Memory B cell (primary cell): ENCODE measurements at places on chromosomes 4 and X.

DNA sequence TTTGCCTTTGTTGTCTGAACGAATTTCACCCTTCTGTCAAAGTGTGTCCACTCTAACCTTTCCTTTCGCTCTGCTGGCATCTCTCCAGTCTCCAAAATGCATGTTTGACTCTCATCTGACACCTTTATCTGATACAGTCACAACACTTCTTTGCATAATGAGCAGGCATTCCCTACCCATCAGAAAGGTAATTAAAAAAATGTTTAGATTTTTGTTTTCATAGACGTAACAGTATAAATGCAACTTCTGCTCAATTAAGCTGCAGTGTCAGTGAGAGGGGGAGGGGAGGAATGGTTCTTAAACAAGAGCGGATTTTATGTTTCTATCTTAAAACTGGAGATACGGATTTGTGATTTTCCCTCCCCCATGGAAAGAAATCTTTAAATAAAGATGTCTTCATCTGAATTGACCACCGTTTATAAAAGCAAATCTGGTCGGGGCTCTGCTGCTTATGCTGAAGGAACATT lies 70.2 kb downstream of the CXXC4 start:
- H3K27ac ChIP-seq, result no peak overlapping the region
- H3K36me3 ChIP-seq, result no peaks in the 10 kb centered on the region
- DNase-seq, result no peak
- H3K4me1 ChIP-seq, result no peaks in the 10 kb centered on the region
- H3K27me3 ChIP-seq, result no peaks in the 10 kb centered on the region

DNA sequence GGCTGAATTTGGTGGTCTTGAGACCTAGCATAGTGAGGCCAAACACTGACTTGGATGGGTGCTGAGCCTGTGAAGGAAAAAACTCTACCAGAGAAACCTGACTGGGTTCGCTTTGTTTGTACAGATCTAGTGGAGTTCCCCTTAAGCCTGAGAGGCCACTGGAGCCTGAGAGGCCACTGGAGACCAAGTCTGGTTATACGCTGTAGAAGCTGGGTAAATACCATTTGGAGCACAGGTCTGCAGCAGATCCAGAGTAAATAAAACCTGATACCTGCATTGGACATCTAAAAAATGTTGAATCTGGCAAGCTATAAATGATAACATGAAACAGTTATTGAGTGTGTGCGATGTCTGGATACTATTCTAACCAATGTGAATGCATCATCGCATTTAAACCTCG lies 104.3 kb upstream of the IGSF1 start:
- no peaks in the 10 kb centered on the region for H3K36me3 ChIP-seq
- no peaks in the 10 kb centered on the region for H3K27me3 ChIP-seq
- no peak for DNase-seq
- no peaks in the 10 kb centered on the region for H3K4me1 ChIP-seq
- H3K27ac ChIP-seq, result no peak overlapping the region

- H3K27ac ChIP-seq, result no peak overlapping the region
- H3K36me3 ChIP-seq, result peaks cover 1% of the 10 kb centered on the region
- no peak overlapping the region for H3K4me3 ChIP-seq
- H3K4me1 ChIP-seq, result no peaks in the 10 kb centered on the region
- no peak for DNase-seq
These were observed 52.6 kb downstream of the SGMS2 start for GRCh38 chr4:107877361-107877760.

GRCh38 chrX:29876733-29877132 lies 338.6 kb upstream of the MAGEB2 start:
- H3K27me3 ChIP-seq, result no peaks in the 10 kb centered on the region
- H3K36me3 ChIP-seq, result no peaks in the 10 kb centered on the region
- DNase-seq, result no peak
- H3K27ac ChIP-seq, result no peak overlapping the region
- H3K4me3 ChIP-seq, result no peak overlapping the region
- no peaks in the 10 kb centered on the region for H3K4me1 ChIP-seq

DNA sequence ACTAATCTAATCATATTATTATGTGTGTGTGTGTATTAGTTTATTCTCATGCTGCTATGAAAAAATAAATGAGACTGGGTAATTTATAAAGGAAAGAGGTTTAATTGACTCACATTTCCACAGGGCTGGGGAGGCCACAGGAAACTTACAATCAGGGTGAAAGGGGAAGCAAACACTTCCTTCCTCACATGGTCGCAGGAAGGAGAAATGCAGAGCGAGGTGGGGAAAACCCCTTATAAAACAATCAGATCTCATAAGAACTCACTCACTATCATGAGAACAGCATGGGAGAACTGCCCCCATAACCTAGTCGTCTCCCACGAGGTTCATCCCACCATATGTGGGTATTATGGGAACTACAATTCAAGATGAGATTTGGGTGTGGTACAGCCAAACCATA lies 190.9 kb upstream of the TAPT1 start:
- H3K36me3 ChIP-seq, result no peaks in the 10 kb centered on the region
- no peaks in the 10 kb centered on the region for H3K4me1 ChIP-seq
- no peak for DNase-seq
- peaks cover 2% of the 10 kb centered on the region for H3K27me3 ChIP-seq

DNA sequence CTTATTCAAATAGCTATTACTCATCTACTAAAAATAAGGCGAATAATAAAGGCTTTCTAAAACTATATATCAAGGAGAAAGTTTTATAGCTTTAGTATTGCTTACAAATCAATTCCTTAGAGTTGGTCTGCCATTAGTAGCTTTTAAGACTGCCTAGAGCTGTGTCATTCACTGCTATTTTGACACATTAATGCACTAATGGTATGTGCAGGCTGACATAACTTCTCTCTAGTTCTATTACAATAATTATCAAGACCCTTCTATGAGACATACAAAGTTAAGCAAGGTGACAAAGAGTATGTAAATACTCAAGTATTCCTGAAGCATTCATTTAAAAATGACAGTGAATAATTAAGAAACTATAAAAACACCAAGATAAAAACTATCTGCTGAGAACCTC lies 625.3 kb downstream of the STPG2 start:
- no peak overlapping the region for H3K4me3 ChIP-seq
- H3K27me3 ChIP-seq, result no peaks in the 10 kb centered on the region
- no peaks in the 10 kb centered on the region for H3K4me1 ChIP-seq
- H3K27ac ChIP-seq, result no peak overlapping the region
- no peaks in the 10 kb centered on the region for H3K36me3 ChIP-seq

GRCh38 chr4:187415231-187415630 lies 580.3 kb upstream of the ZFP42 start:
- no peak for DNase-seq
- no peaks in the 10 kb centered on the region for H3K27me3 ChIP-seq
- no peaks in the 10 kb centered on the region for H3K36me3 ChIP-seq
- no peak overlapping the region for H3K27ac ChIP-seq

DNA sequence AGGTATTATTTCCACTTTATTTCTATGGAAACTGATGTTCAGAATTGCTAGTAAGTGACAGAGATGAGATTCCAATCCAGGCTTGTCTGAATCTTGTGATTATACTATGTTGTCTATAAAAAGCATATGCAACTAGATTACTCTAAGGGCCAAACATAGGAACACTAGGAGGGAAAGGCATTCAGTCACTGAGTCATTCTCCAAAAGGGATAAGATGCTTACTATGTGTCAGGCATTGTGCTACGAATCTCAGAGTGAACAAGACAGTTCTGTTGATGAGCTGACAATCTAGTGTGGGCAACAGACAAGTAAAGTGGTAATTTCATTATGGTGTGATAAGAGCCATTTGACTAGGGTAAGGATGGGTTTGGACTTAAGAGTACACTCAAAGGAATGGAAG lies 77.2 kb downstream of the RASL11B start:
- no peak overlapping the region for H3K4me3 ChIP-seq
- peaks cover 15% of the 10 kb centered on the region for H3K36me3 ChIP-seq
- no peak overlapping the region for H3K27ac ChIP-seq
- no peak for DNase-seq

GRCh38 chr4:182143822-182144625 lies 99.2 kb upstream of the TENM3 start:
- peak overlapping the region; percentile 63 for H3K4me3 ChIP-seq
- H3K27me3 ChIP-seq, result peaks cover 15% of the 10 kb centered on the region
- H3K36me3 ChIP-seq, result no peaks in the 10 kb centered on the region

GRCh38 chrX:150577174-150577573 lies 8.8 kb downstream of the MTM1 start:
- H3K4me3 ChIP-seq, result no peak overlapping the region
- DNase-seq, result no peak
- no peak overlapping the region for H3K27ac ChIP-seq
- H3K4me1 ChIP-seq, result peaks cover 41% of the 10 kb centered on the region
- peaks cover 4% of the 10 kb centered on the region for H3K36me3 ChIP-seq

DNA sequence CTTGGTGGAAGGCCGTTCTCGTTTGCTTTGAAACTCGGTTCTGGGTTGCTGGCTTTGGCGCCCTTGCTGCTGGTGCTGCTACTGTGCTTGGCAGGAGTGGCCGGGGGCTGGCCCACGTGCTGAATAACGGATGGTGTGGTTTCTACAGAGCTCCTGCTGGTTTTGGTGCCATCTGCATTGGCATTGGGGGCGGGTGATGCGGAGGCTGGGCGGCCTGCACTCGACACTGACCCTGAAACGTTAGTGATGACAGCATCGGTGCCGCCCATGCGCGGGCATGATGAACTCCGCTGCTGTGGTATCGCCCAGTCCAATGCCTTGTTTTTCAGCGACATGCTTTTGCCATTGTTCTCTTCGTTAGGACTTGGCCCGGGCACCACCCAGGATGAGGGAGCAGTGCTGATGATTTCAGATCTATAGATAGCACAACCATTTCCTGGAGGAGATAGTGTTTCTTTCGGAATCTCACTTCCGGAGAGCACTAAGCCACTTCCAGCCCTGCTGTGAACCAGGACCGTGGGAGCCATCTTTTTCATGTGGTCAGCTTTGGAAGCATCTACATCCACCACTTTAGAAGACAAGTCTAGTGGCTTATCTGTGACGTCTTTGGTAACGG lies 24.2 kb downstream of the BCOR start:
- no peak for DNase-seq
- H3K4me3 ChIP-seq, result no peak overlapping the region
- H3K27me3 ChIP-seq, result no peaks in the 10 kb centered on the region
- no peak overlapping the region for H3K27ac ChIP-seq

GRCh38 chrX:51891821-51892551 lies 1.4 kb upstream of the MAGED1 start:
- H3K4me1 ChIP-seq, result peaks cover 17% of the 10 kb centered on the region
- no peak overlapping the region for H3K4me3 ChIP-seq
- H3K27ac ChIP-seq, result peak overlapping the region; percentile 43
- no peak for DNase-seq

GRCh38 chrX:10634392-10635161 lies 14.2 kb upstream of the MID1 start:
- peaks cover 4% of the 10 kb centered on the region for H3K36me3 ChIP-seq
- peaks cover 2% of the 10 kb centered on the region for H3K4me1 ChIP-seq
- no peak overlapping the region for H3K27ac ChIP-seq
- no peak for DNase-seq
- H3K4me3 ChIP-seq, result no peak overlapping the region
- peaks cover 14% of the 10 kb centered on the region for H3K27me3 ChIP-seq

DNA sequence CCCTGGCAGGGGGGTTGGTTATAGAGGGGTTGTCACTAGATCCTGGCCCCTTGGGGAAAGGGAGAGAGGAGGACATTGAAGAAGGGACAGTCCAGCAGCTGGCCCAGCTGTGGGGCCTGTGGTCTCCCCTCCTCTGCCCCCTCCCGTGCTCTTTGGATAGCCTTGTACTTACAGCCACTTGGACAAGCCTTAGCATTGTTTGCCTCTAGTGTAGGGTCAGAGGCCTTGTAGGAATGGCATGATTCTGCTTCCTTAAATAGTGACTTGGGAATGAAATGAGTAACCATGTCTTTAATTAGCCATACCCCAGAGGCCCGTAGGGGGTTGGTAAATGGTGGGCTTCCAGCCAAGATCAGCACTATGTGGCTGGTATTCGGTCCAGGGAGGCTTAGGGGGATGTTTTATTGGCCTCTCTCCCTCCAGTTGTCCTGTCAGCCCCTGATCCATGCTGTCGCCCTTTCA lies 230.6 kb downstream of the PTTG2 start:
- peaks cover 2% of the 10 kb centered on the region for H3K27me3 ChIP-seq
- no peak for DNase-seq
- H3K36me3 ChIP-seq, result no peaks in the 10 kb centered on the region
- H3K4me3 ChIP-seq, result no peak overlapping the region

DNA sequence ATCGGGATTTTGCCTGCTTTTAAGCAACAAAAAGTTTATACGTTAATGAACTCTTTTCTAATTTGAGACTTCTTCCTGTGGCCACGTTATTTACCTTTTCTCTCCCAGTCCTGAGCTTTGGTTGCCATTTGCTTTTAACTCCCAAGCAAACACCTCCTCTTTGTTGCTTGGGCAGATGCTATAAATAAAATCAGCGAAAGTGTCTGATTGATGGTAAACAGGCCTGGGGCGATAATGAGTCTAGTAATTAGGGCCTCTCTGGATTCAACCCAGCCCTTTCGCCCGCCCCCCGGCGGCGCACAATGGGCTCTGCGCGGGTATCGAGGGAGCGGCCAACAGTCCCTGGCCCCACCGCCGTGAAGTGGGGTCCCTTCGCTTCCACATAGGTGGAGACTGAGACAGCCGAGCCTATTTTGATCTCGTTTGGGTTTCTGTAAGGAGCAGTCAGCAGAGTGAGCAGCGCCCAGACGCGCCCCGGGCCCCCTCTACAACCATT lies 790 bp downstream of the CLGN start:
- H3K27ac ChIP-seq, result no peak overlapping the region
- peaks cover 3% of the 10 kb centered on the region for H3K4me1 ChIP-seq
- DNase-seq, result no peak
- no peaks in the 10 kb centered on the region for H3K36me3 ChIP-seq
- peak overlapping the region; percentile 88 for H3K4me3 ChIP-seq

- no peak overlapping the region for H3K4me3 ChIP-seq
- H3K4me1 ChIP-seq, result no peaks in the 10 kb centered on the region
- DNase-seq, result no peak
- no peak overlapping the region for H3K27ac ChIP-seq
- H3K36me3 ChIP-seq, result no peaks in the 10 kb centered on the region
- H3K27me3 ChIP-seq, result no peaks in the 10 kb centered on the region
These were observed 447.3 kb downstream of the C4orf33 start for GRCh38 chr4:129543299-129543698.

GRCh38 chr4:179927473-179927872 lies 2315.7 kb upstream of the TENM3 start:
- H3K27me3 ChIP-seq, result no peaks in the 10 kb centered on the region
- H3K27ac ChIP-seq, result no peak overlapping the region
- no peak for DNase-seq
- no peak overlapping the region for H3K4me3 ChIP-seq
- no peaks in the 10 kb centered on the region for H3K36me3 ChIP-seq

GRCh38 chrX:23373129-23373804 lies 38.6 kb downstream of the PTCHD1 start:
- H3K36me3 ChIP-seq, result no peaks in the 10 kb centered on the region
- H3K27me3 ChIP-seq, result no peaks in the 10 kb centered on the region
- H3K4me3 ChIP-seq, result no peak overlapping the region
- no peak overlapping the region for H3K27ac ChIP-seq
- no peaks in the 10 kb centered on the region for H3K4me1 ChIP-seq
- DNase-seq, result no peak

GRCh38 chr4:25843340-25844097 lies 19.3 kb downstream of the SEL1L3 start:
- peak overlapping the region; percentile 92 for H3K27ac ChIP-seq
- DNase-seq, result no peak
- H3K36me3 ChIP-seq, result peaks cover 31% of the 10 kb centered on the region
- peak overlapping the region; percentile 67 for H3K4me3 ChIP-seq

GRCh38 chr4:14888790-14889572 lies 113.3 kb upstream of the CPEB2 start:
- no peaks in the 10 kb centered on the region for H3K36me3 ChIP-seq
- no peak for DNase-seq
- no peak overlapping the region for H3K4me3 ChIP-seq
- no peak overlapping the region for H3K27ac ChIP-seq

GRCh38 chrX:39895218-39896110 lies 202.3 kb downstream of the BCOR start:
- H3K27ac ChIP-seq, result no peak overlapping the region
- no peak for DNase-seq
- peaks cover 3% of the 10 kb centered on the region for H3K27me3 ChIP-seq
- H3K4me1 ChIP-seq, result peaks cover 9% of the 10 kb centered on the region
- H3K4me3 ChIP-seq, result no peak overlapping the region
- no peaks in the 10 kb centered on the region for H3K36me3 ChIP-seq
